ENCODE measurements at places on chromosomes 3 and 15. TPM values are rescaled to one million over a fixed set of nuclear protein-coding genes. Genes with fewer than 3 reads are reported as not detected.

The LRRN1 gene
- 85.2 TPM for total RNA-seq

The COLQ gene
- total RNA-seq, result 2.4 TPM

The PPP1R14D gene
- 0.70 TPM for total RNA-seq

The ANXA2 gene
- total RNA-seq, result 493 TPM

The SAMD7 gene
- total RNA-seq, result not detected

The MUC4 gene
- 2.4 TPM for total RNA-seq

The A4GNT gene
- 0.34 TPM for total RNA-seq

The CLDN11 gene
- total RNA-seq, result 4.7 TPM

The MYRIP gene
- total RNA-seq, result 0.53 TPM

The EFL1 gene
- total RNA-seq, result 17.0 TPM

- no peak overlapping the region for H3K27ac ChIP-seq
- no peaks in the 10 kb centered on the region for H3K27me3 ChIP-seq
- peaks cover 38% of the 10 kb centered on the region for H3K4me1 ChIP-seq
Measured at GRCh38 chr15:38048001-38048455, 113.6 kb downstream of the TMCO5A start.

GRCh38 chr3:128584412-128585020, 66.1 kb downstream of the RPN1 start:
- no peak overlapping the region for H3K4me3 ChIP-seq
- no peaks in the 10 kb centered on the region for H3K36me3 ChIP-seq
- H3K4me1 ChIP-seq, result peaks cover 4% of the 10 kb centered on the region

DNA sequence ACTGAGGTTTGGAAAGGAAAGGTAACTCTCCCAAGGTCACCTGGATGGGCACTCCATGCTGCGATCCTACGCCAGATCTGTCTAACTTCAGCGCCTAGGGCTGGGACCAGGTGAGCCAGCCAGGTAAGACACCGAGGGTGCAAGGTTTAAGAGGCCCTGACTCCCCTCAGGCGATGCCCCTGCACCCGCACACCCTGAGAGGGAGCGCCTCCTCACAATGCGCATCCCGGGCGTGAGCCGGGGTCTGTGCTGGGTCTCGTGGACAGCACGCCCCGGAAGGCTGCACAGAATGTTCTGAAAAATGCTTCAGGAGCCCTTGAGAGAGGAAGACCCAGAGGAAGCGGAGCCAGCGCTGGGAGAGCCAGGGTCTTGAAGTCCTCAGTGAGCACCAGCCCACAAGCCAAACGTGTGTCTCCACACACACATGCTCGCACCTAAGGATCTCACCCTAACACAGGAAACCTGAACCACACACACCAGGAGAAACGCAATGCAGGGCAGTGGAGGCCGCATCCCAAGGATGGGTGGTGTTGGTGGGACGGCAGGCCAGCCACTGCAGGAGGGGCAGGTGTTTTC, 142.0 kb downstream of the ADAMTS17 start:
- H3K36me3 ChIP-seq, result peaks cover 6% of the 10 kb centered on the region
- DNase-seq, result peak; percentile 58
- peaks cover 39% of the 10 kb centered on the region for H3K4me1 ChIP-seq

GRCh38 chr3:155188031-155188430, 105.5 kb downstream of the STRIT1 start:
- H3K27ac ChIP-seq, result no peak overlapping the region
- no peaks in the 10 kb centered on the region for H3K4me1 ChIP-seq
- no peaks in the 10 kb centered on the region for H3K36me3 ChIP-seq
- no peak for DNase-seq

DNA sequence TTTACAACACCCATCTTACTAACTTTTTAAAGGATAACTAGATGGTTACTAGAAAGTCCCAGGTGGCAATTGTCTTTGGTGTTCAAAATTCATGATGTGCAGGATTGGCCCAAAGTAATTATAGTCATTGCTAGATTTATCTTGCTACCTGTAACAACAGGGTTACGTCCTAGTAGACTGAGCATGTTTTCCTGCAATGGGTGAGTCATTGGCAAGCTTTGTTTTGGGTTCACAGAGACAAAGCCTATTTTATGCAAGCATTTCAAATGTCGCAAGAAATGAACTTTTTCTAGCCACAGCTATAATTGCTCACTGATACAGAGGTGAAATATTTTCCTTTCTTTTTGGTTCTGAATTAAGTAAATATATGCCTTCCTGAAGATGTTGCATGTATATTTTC, 267.6 kb downstream of the AGBL1 start:
- no peak overlapping the region for H3K4me3 ChIP-seq
- no peak overlapping the region for H3K27ac ChIP-seq
- no peaks in the 10 kb centered on the region for H3K36me3 ChIP-seq
- peaks cover 7% of the 10 kb centered on the region for H3K27me3 ChIP-seq
- DNase-seq, result no peak
- no peaks in the 10 kb centered on the region for H3K4me1 ChIP-seq

GRCh38 chr3:142898346-142899213, 9.7 kb upstream of the PCOLCE2 start:
- peaks cover 19% of the 10 kb centered on the region for H3K27me3 ChIP-seq
- H3K27ac ChIP-seq, result no peak overlapping the region
- H3K4me3 ChIP-seq, result no peak overlapping the region
- H3K36me3 ChIP-seq, result no peaks in the 10 kb centered on the region

DNA sequence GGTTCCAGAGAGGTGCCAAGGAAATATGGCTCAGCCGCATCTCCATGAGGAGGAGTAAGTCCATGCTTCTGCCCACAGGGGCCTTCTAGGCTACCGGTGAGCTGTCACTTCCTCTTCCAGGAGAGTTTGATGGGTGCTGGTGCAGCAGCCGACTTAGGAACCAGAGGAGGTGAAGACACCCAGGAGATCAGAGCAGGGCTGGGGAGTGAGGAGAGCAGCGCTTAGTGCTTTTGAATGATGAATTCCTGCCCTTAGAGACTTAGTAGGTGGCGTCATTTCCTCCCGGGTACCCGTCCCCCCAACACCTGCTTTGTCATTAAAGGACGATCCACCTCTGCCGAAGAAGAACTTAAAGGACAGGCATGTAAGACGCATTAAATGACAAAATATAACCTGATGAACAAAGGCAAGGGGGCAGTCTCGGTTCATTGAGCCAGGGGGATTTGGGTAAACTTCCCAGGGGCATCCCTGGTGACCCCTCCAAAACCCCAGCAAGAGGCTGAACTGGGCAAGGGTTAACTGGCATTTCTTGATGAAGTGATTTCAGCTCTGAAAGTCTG, 67.6 kb downstream of the HES1 start:
- H3K27ac ChIP-seq, result peak overlapping the region; percentile 92
- peaks cover 4% of the 10 kb centered on the region for H3K36me3 ChIP-seq
- peaks cover 18% of the 10 kb centered on the region for H3K27me3 ChIP-seq
- peaks cover 67% of the 10 kb centered on the region for H3K4me1 ChIP-seq
- DNase-seq, result no peak

- peaks cover 27% of the 10 kb centered on the region for H3K36me3 ChIP-seq
- H3K27ac ChIP-seq, result no peak overlapping the region
- no peak overlapping the region for H3K4me3 ChIP-seq
- H3K4me1 ChIP-seq, result peaks cover 5% of the 10 kb centered on the region
- DNase-seq, result no peak
Measured at GRCh38 chr3:33006081-33006480, 54.6 kb downstream of the CCR4 start.

DNA sequence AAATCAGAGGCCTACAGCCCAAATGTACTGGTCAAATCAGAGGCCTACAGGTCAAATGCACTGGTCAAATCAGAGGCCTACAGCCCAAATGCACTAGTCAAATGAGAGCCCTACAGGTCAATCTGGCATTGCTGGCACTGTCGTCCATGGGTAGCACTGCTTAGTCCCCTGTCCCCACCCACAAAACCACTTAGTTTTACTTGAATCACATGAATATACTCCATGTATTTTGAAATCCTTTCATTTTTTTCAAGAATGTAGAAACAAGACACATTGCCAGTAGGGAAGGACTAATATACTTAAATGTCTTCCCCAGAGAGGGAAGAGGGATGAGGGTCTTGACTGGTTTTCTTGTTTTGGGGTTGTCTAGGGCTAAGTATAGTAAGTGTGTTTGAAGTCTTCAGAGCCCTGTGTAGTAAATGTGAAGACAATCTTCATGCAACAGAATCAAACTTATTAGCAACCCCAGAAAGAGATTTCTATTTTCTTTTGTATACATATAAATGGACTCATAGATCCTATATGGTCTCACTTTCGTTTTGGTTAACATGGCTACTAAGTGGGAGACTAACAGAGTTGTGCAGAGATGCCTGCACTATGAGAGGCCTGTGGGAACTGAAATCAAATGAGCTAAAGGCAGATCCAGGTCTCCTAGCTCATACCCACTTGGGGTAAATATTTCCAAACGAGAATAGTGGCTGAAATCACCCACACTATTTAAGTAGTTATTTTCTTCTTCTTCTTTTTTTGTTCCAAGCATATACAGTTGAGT, 38.3 kb upstream of the DCUN1D1 start:
- DNase-seq, result no peak
- H3K4me3 ChIP-seq, result no peak overlapping the region
- H3K27me3 ChIP-seq, result no peaks in the 10 kb centered on the region
- no peaks in the 10 kb centered on the region for H3K4me1 ChIP-seq
- H3K36me3 ChIP-seq, result peaks cover 33% of the 10 kb centered on the region

DNA sequence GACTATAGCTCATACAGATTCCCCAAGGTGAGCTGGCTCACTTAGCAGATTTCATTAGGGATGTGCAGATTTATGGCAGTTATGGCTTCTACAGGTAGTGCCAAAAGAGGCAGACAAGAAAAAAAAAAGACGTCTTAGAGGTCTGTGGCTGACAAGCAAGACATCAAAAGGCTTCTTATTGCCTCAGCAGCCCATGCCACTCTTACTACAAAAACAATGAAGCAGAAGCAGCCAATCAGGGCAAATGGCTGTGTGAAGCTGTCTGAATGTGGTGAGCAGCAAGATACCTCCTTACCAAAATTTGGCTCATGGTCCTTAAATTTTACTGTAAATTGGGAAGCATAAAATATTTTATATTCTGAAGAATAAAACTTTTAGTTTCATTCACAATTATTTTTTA, 557.5 kb upstream of the GOLIM4 start:
- H3K4me1 ChIP-seq, result no peaks in the 10 kb centered on the region
- DNase-seq, result no peak
- no peak overlapping the region for H3K4me3 ChIP-seq
- H3K27ac ChIP-seq, result no peak overlapping the region

- no peak overlapping the region for H3K4me3 ChIP-seq
- H3K27me3 ChIP-seq, result peaks cover 36% of the 10 kb centered on the region
- H3K27ac ChIP-seq, result no peak overlapping the region
Measured at GRCh38 chr15:70480196-70480856, 283.0 kb downstream of the UACA start.

DNA sequence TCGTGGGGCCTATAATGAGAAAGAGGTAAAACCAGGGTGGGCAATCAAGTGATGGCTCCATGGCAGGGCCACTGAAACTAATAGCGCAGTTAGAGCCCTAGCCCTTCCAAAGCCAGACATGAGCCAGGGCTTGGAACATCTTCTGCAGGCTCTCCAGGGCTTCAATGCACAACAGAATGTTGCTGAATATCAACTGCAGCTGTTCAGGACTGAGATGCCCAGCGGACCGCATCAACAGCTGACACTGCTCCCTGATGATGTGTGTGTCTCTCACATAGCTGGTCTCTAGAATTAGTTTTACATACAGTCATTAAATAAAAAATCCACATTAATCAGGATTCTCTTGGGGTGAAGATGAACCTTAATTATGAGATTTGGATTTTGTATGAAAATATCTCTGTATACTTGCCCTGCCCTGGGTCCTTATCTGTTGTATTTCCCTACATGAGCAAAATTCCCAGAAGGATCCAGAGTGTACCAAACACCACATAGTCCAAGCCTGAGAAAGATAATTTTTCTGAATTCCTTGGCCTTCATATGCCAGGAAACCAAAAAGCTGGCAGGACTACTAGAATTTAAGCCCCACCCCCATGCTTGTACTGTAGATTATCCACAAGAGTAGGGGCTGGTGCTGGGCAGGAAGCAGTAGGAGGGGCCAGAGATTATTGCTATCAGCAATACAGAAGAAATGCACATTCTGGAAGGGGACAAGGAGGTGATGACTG, 7.7 kb upstream of the GOLGB1 start:
- no peaks in the 10 kb centered on the region for H3K36me3 ChIP-seq
- no peak overlapping the region for H3K4me3 ChIP-seq
- no peak for DNase-seq

DNA sequence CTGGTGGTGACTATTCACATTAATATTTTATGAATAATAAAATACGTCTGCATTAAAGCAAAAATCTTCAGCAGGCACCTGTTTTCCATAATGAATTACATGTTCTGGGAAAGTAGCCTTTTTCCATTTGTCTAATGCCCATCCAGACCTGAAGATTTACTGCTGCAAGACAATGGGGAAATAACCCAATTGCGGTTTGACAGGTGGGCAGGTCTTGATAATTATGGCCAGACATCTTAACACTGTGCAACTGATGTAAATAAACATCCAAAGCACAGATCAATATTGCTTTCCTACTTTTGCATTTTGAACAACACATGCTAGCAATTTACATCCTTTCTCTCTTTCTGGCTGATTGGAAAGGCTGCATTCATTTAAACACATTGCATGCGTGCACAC, 173.9 kb downstream of the MEIS2 start:
- no peak for DNase-seq
- peaks cover 38% of the 10 kb centered on the region for H3K4me1 ChIP-seq
- no peaks in the 10 kb centered on the region for H3K27me3 ChIP-seq
- H3K4me3 ChIP-seq, result no peak overlapping the region
- H3K36me3 ChIP-seq, result peaks cover 66% of the 10 kb centered on the region

DNA sequence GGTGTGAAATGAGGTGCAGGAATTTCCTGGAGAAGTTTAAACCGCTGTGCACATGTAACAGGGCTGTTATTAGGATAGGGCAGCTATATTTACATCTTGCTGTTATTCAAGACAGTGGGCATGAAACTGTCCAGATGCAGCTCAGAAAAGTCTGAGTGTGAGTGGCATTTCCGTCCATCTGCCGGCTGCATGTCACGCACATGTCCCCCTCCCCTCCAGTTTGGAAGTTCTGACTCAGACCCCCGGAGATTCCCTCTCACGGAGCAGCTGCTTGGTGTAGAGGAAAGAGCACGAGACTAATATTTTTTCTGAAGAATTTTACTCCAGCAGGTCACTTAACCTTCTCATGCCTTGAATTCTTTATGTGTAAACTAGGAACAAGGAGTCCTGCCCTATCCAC, 69.8 kb downstream of the FEM1B start:
- H3K4me3 ChIP-seq, result no peak overlapping the region
- H3K36me3 ChIP-seq, result no peaks in the 10 kb centered on the region
- peaks cover 10% of the 10 kb centered on the region for H3K27me3 ChIP-seq
- DNase-seq, result no peak

- H3K4me3 ChIP-seq, result peak overlapping the region; percentile 52
- DNase-seq, result no peak
- no peaks in the 10 kb centered on the region for H3K36me3 ChIP-seq
- H3K4me1 ChIP-seq, result peaks cover 15% of the 10 kb centered on the region
Measured at GRCh38 chr3:147371771-147372340, 34.5 kb downstream of the ZIC4 start.

- no peak overlapping the region for H3K4me3 ChIP-seq
- DNase-seq, result no peak
- peaks cover 25% of the 10 kb centered on the region for H3K27me3 ChIP-seq
- H3K27ac ChIP-seq, result no peak overlapping the region
- H3K36me3 ChIP-seq, result no peaks in the 10 kb centered on the region
- no peaks in the 10 kb centered on the region for H3K4me1 ChIP-seq
Measured at GRCh38 chr3:354432-354831, 157.9 kb downstream of the CHL1 start.

GRCh38 chr15:87269566-87269965, 987.0 kb downstream of the NTRK3 start:
- no peaks in the 10 kb centered on the region for H3K4me1 ChIP-seq
- H3K36me3 ChIP-seq, result no peaks in the 10 kb centered on the region
- H3K4me3 ChIP-seq, result no peak overlapping the region

- peak overlapping the region; percentile 85 for H3K4me3 ChIP-seq
- no peak for DNase-seq
- H3K4me1 ChIP-seq, result peaks cover 6% of the 10 kb centered on the region
Measured at GRCh38 chr3:30893678-30894325, 659 bp downstream of the GADL1 start.
